Upper lobe of left lung (tissue), 6 donors: ENCODE measurements at places on chromosomes 4 and X. TPM values are rescaled to one million over a fixed set of nuclear protein-coding genes. Genes with fewer than 3 reads are reported as not detected.
A peak's percentile ranks its signal among the peaks of the same experiment; 100 is the strongest.

DNA sequence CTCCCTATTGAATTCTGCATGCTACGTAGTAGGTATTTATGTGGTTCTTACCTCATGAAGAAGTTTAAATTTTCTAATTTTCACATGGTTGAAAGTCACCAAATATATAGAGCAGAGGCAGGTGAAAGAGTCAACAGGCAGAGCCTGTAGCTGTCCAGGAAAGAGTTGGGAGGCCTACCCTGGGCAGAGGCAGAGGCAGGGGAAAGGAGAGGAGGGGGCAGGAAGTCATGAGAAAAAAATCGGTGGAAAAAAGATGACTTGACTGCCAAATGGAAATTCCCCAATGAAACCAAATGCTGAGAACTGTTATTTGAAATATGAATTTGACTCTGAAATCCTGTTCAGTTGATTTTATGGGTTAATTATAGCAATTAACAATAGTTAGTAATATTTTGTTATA lies 23.1 kb upstream of the GPR34 start:
- no peak for DNase-seq

The TDO2 gene
- 0.74 TPM for total RNA-seq

DNA sequence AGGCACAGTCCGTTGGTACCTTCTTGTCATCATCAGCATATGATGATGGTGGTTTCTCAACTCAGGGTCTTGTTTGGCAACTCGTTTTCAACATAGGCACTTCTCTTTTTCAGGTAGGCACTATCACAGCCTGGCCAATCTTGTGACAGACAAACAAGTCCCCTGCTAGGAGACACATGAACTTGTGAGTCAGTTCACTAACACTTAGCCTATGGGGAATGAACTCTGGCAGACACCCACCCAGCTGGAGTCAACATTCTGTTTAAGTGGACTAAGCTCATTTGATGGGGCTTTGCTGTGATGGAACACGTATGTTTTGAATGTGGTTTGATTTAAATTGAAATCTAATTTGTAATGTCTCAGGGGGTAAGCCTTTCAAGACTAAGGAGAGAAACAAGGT lies 100.7 kb upstream of the MAMLD1 start:
- no peak for DNase-seq

DNA sequence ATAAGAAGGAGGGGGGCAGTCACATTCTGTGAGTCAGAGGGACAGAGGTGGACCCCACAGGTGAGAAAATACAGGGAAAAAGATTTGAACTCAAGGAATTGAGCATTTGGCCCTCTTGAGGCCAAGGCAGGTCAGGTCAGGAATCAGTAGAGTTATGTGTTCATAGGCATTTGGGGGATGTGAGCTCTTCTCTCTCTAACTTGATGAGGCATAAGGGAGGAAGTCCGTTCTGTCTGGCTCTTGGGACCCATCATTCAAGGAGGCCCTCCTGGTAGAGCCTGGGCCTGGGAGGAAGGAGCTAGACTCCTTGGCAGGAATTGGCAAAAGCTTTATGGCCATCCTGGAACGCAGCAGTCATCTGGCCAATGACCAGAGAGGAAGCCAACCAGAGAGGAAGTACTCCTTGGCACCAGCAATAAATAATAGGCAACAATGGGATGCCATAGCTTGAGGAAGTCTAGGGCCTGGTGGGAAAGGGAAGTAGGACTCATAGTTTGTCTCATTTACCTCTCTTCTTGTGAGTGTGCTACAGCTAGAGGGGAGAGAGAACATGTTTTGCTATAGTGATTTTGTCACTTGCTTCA lies 53.0 kb downstream of the MSN start:
- no peak for DNase-seq

The ITM2A gene
- total RNA-seq = 23.4 TPM

DNA sequence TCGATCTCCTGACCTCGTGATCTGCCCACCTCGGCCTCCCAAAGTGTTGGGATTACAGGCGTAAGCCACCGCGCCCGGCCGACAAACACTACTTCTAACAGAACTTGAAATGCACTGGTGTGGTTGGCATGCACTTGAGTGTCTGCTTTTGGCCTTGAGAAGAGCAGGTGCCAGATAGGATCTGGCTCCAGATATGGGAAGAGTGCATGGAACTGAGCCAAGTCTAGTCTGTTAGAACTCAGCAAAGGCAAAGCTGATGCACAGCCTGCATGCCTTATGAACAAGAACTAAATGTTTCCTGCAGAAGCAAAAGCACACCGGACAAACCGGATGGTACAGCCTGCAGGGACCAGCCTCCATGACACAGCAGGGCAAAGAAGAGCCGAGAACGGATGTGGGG lies 35.1 kb upstream of the TBL1X start:
- DNase-seq = no peak

The NKX6-1 gene
- total RNA-seq = 0.17 TPM

GRCh38 chr4:2363951-2364653 lies 54.3 kb downstream of the ZFYVE28 start:
- peak; percentile 65 for DNase-seq

GRCh38 chr4:60809486-60809800 lies 390.7 kb upstream of the ADGRL3 start:
- no peak for DNase-seq

- DNase-seq = peak; percentile 25
Observed at GRCh38 chr4:156962528-156962974, 9.0 kb downstream of the PDGFC start.

The RENBP gene
- 45.8 TPM for total RNA-seq

The TBC1D25 gene
- total RNA-seq = 18.6 TPM
